ENCODE measurements at places on chromosomes 5 and 9.

- DNase-seq, result no peak
Measured at GRCh38 chr5:103102234-103102633, 17.7 kb downstream of the GIN1 start.

- DNase-seq, result no peak
Measured at GRCh38 chr5:34833090-34833489, 5.9 kb upstream of the TTC23L start.

DNA sequence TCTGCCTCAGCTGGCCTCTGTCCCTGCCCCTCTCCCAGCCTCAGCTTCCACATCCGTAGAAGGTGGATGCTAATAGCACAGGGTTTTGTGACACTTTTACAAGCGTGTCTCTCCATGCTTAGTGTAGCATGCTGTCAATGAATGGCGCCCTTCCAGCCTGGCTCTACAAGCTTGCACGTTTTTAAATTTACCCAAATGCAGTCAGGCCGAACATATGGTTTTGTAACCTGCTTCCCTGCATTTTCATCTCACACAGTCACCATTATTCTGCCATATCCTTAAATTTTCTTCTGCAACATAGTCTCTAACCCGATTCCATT lies 28.8 kb downstream of the FAM163B start:
- no peak for DNase-seq

DNA sequence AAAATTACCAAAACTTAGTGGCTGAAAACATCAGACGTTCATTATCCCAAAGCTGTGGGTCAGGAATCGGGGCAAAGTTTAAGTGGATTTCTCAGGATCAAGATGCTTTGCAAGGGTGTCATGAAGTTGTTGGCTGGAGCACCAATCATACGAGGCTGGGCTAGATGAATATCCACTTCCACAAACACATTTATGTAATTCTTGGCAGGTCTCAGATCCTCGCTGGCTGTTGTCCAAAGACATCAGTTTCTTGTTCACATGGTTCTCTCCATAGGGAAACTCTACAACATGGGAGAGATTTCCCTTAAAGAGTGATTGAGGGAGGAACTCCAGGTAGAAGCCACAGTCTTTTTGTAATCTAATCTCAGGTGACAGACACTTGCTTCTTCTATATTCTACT lies 20.2 kb upstream of the CCDC192 start:
- no peak for DNase-seq

GRCh38 chr9:38486056-38486615 lies 61.9 kb upstream of the IGFBPL1 start:
- DNase-seq, result no peak

- no peak for DNase-seq
Measured at GRCh38 chr9:87594662-87595061, 97.0 kb downstream of the DAPK1 start.

- DNase-seq, result no peak
Measured at GRCh38 chr9:95171001-95171400, 146.5 kb downstream of the FANCC start.

DNA sequence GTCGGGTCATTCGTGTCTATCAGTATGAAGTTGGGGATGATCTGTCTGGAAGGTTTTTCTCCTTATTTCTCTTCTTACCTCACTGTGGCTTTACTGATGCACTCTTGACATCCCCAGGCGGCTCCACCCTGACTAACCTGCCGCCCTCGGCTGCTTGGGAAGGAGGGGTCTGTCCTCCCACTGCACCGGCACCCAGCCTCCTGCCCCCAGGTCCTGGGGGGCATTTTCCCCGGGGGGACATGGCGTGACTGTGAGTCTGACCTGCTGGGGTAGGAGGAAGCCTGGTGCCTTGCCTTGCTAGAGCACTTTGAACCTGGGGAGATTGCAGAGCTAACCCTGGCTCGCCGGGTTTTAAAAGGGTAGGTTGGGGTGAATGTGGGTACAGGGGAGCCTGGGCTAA lies 27.5 kb downstream of the DYNC2I2 start:
- no peak for DNase-seq

GRCh38 chr9:81772144-81772543 lies 82.8 kb upstream of the TLE1 start:
- DNase-seq, result peak; percentile 37

DNA sequence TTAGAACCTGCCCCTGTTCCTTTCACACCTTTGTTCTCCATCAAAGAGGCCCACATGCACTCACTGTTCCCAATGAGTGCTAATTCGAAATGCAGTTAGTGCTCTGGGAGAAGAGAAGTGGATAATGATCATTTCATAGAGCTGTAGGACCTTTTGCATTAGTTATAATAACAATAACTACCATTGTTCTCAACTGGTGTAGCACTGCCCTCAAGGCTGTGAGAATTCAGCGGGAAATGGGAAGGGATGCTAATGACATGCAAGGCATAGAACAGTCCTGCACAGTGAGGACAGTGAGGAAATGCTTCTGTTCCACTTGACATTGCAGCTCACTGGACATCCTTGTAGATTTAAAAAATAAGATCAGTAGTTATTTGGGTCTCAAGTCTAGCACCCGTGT lies 187.4 kb downstream of the FBXL7 start:
- no peak for DNase-seq

DNA sequence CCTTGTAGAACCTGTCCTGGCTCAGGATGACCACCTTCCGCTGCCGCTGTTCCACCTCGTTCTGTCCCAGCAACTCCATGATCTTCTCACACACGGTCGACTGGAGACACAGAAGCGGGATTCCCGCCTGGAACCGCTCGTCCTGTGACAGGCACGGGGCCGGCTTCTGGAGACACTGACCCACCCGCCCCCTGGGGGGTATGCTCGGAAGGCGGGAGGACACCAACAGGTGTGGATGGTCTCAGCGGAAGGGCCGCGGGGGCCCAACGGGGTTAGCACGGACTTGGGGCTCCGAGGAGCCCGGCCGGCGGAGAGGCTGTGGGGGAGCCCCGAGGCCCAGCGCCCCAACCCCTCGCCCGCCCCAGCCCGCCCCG lies 530 bp downstream of the UCK1 start:
- DNase-seq, result no peak

GRCh38 chr9:108535526-108535925 lies 320.3 kb downstream of the ACTL7B start:
- no peak for DNase-seq

- peak; percentile 11 for DNase-seq
Measured at GRCh38 chr9:136283291-136284235, 20.3 kb downstream of the CCDC187 start.

DNA sequence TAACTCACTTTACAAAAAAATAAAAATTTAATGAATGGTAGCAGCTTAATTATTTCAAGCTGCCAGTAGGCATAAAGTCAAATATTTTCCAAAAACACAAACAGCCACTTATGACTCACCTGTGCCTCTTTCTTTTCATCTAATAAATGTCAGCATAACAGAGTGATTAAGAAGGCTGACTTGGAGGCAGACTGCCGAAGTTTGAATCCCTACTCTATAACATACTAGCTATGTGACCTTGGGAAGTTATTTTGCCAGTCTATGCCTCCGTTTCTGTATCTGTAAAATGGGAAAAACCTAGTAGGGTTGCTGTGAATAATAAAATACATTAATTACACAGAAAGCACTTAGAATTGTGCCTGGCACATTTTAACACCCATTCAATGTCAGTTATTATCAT lies 33.8 kb downstream of the FANCC start:
- no peak for DNase-seq

DNA sequence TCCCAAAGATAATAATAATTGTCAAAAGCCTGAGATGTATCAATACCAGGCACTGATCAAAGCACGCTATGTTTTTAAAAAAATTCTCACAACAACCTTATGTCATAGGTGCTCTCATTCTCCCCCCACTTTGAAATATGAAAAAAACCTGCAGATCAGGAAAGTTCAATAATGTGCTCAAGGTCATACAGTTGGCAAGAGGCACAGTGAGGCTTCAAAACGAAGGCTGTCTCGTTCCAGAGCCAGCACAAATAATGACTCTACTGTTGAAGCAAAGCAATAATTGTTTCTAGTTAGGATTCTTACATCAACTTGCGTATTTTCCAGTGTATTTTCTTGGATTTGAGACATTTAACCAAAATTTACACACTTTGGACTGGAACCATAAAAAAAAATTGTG lies 88.3 kb downstream of the RAB3C start:
- DNase-seq, result no peak

- peak; percentile 9 for DNase-seq
Measured at GRCh38 chr9:31135567-31135966, 1248.9 kb upstream of the ACO1 start.

GRCh38 chr9:75185585-75186170 lies 97.4 kb downstream of the OSTF1 start:
- DNase-seq, result no peak

DNA sequence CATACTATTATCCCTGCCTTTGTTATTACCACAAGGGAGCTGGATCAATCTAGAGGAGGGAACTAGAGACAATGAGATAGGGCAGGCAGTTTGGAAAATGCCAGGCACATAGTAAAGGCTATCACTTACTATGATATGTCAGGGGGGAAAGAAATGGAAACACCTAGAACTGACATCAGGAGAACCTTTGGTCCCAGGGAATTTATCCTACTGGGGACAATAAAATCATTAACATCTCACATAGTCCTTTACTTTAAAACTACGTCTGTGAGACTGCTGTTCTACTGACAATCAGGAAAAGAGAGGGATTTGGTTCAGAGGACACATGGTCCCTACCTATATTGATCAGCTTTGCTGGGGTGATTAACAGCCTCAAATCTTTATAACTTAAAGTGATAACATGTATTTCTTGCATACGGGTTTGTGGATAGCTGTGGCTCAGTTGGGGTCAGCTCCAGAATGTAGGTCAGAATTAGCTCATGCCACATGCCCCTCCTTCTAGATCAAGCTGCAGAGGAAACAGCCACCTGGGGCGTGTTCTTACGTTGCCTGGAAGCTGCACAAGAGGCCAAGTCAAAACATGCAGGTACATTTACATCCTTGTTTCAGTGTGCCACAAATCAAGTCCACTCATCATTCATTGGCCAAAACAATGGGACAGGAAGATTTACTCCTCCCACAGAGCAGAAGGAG lies 43.9 kb upstream of the ALDOB start:
- no peak for DNase-seq

DNA sequence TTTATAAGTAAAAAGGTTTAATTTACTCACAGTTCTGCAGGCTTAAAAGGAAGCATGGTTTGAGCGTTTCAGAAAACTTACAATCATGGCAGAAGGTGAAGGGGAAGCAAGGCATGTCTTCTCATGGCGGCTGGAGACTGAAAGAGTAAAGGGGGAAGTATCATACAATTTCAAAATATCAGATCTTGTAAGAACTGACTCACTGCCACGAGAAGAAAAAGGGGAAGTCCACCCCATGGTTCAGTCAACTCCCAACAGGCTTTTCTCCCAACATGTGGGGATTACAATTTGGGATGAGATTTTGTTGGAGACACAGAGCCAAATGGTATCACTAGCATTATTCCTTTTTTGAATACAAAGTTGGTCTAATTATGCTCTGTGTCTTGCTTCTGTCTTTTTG lies 627.9 kb upstream of the ST8SIA4 start:
- DNase-seq, result no peak

DNA sequence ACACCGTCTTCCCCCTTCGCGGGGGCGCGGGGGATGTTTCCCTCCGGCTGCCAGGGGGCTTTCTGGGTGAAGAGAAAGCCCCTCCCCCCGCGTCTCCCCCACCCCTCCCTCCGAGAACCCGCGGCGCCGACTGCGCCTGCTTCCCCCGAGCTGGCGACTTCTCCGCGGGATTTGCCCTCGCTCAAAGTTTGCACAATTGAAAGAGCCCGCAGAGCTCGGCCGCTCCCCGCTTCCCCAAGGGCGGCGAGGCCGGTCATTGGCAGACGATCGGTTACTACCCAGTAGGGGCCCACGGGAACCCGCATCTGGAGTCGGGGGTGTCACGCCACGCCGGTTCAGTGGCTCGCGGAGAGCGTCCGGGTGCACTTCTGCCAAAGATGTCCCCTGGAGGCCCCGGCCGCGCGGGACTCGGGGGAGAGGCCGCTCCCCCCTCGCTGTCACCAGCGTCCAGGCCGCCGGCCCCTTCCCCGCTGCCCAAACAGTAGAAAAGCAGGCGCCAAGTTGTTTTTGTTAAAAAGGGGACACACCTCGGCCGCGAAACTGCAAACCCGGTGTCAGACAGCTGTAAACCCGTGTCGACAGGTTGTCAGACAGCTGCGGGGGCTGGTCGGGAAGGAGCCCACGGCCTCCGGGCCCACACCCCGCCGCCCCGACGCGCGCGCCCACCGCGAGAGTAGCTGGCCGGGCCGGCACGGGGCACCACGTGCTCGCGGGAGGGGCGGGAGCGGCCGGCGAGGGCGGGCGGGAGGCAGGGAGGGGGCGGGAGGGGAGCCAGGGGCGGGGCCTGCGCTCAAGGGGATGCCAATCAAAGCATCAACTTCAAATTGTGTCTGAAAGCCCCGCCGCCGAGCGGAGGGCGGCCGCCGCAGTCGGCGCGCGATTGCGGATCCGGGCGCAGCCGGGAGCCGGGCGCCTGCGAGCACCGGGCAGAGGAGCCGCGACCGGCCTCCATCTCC lies at the start of gene IRX1:
Gene IRX1, plus strand, starts transcription at position 827 of the 956 bp plus-strand sequence. CDS start 274 bp downstream, outside the sequence.
- no peak for DNase-seq

All from non-pigmented ciliary epithelial cell (primary cell).